ENCODE measurements at places on chromosomes 16 and 17.

DNA sequence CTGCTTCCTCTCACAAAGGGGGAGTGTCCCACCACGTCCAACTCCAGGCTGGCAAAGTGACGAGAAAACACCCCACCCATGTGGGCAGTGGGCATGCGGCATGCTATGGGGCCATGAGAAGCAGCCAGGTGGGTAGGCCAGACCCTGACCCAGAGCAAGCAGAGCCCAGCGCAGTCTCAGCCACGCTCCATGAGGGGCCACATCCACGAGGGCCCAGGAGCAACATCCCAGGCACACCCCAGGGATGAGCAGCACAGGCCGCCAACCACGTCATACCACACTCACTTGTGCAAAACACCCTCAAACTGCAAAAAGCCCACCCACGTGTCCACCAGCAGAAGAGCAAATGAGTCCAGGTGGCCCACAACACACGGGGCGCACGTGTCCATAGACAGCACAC, 117.0 kb downstream of the ZNF778 start:
- DNase-seq: no peak

DNA sequence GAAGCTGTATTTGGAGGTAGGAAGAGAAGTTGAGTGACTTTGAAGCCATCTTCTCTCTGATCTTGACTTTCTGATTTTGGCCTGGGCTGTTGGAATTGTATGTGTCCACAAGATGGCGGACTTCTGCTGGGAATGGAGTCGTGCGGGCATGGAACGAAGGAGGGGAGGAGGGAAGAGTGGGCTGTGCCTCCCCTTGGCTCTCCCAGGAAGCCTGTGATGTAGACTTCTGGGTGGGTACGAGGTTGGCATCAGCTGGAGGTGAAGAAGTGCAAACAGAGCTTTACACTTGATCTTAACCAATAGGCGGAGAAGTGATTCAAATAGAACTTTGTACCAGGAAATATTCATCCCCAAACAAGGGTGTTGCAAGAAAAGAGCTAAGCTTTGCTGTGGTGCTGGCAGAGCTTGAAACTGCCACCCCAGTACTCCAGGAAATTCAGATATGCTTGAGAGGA, 7.4 kb upstream of the TMEM220 start:
- DNase-seq: no peak

GRCh38 chr17:65229621-65229995, 92.4 kb downstream of the RGS9 start:
- no peak for DNase-seq

DNA sequence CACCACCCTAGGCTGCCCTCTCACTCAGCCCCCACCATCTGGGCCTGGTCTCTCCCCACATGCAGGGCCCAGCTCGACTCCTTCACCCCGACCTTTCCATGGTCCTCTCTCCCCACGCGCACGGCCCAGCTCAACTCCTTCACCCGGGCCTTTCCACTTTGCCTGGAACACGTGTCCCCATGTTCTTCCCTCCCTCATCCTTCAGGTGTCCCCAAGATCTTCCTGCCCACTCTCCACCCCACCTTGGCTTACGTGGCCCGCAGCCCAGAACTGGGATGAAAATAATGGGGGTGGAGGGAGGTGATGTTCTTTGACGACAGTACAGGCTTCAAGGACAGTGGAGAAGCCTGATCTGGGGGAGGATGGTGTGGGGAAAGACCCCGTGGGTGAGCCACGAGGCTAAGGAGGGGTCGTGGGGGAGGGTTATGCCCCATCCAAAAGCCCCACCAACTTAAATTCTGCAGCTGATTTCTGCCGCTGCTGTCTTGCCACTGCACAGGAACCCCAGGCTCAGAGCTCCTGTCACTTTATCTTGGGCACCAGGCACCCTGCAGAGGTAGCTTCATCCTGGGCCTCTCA, 9.9 kb upstream of the MEAK7 start:
- no peak for DNase-seq

- DNase-seq: no peak
Measured at GRCh38 chr16:89105599-89106151, 12.0 kb downstream of the ACSF3 start.

GRCh38 chr17:82887255-82888164, 47.7 kb upstream of the ZNF750 start:
- no peak for DNase-seq

- no peak for DNase-seq
Measured at GRCh38 chr17:67652433-67652832, 65.3 kb upstream of the NOL11 start.

GRCh38 chr17:60819447-60820130, 141.9 kb downstream of the BCAS3 start:
- no peak for DNase-seq

GRCh38 chr17:83076938-83077337, 2.5 kb upstream of the METRNL start:
- DNase-seq: peak; percentile 46

DNA sequence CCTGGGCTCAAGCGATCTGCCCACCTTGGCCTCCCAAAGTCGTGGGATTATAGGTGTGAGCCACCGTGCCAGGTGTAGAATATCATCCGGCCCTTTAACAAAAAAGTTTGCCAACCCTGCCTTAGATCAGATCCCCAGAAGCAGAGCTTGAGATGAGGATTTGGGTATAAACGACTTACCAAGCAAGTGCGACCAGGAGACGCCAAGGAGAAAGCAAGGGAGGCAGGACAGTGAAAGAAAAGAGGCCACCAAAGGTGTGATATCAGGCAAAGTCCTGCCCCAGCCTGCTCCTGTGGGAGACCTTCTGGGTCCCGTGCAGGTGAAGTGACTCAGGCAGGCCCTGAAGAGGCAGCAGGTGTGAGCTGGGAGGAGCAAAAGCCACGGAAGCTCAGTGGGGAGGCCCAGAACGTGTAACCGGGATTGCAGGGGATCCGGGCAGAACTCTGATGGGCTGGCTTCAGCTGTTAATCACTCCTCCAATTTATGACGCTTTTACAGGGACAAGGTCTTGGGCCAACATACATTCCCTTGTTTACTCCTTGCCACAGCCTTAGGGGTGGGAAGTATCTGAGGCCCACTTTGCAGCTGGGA, 14.1 kb upstream of the CALB2 start:
- no peak for DNase-seq

DNA sequence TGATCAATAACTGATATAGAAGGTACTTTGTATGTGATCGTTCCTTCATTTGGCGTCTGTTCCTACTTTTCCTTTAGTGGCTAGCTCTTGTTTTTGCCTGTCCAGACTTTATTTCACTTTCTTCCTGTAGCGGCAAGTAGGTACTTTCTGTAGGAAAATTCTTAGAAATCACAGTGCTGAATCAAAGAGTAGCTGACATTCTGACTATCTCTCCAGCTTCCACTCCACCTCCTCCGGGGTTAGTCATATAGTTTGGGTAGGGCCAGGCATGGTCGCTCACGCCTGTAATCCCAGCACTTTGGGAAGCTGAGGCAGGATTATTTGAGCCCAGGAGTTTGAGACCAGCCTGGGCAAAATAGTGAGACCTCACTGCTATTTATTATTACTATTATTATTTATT, 29.9 kb upstream of the PAFAH1B1 start:
- no peak for DNase-seq

DNA sequence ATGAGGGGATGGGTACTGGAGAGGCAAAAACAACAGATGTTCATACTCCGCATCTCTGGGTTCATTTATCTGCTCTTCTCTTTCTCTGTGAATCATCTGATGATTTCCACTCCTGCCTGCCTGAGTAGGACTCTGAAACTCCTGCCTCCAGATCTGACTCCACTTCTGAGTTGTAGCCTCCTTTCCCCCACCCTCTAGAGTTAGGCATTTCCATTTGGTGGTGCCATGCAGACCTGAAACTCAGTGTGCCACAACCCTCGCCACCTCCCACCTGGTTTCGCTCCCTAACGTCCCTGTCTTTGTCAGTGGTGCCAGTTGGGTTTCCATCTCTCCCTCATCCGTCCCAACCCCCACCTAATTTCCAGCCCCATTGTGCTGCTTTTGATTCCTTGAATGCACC, 126.2 kb downstream of the PRKCB start:
- DNase-seq: no peak

- DNase-seq: no peak
Measured at GRCh38 chr16:21698169-21699032, 34.6 kb downstream of the OTOA start.

GRCh38 chr16:7405166-7405565, 72.5 kb downstream of the RBFOX1 start:
- no peak for DNase-seq

DNA sequence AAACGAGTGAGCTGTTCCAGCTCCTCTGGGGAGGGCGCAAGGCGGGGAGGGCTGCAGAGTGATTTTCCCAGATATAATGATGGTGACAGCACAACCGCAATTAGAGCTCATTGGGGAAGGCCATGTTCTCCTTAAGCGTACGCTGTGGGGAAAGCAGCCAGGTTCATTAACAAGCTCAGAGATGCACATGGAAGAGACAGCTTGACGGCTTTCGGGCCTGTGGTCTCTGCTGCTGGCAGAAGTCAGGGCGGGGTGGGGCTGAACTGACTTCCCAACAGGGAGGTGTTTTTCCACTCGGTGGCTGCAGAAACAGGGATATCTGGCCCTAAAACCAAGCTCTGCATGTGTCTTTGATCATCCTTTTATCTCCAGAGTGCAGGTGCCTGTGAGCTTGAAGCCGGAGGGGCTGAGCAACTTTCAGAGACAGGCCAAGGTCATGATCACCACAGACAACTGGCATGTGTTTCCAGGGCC, 24.0 kb upstream of the CACNG1 start:
- DNase-seq: no peak

- DNase-seq: no peak
Measured at GRCh38 chr16:10906914-10907756, 30.1 kb downstream of the CIITA start.

GRCh38 chr16:31438414-31438813, 4.2 kb downstream of the ZNF843 start:
- DNase-seq: no peak

DNA sequence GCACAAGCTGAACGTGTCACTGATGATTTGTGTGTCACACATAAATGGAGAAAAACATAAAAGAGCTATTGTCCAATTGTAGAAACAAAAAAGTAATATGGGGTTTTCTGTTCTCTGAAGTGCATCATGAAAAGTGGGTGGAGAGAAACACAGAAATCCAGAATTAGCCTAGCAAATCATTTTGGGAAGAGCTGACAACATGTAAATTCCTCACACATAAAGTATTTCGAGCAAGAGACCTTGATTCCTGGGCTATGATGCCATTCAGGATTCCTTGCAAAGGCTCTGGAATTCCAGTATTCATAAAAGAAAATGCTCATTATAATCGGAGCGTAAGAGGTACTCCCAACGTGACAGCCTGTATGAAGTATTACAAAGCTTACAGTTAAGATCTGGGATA, 1.1 kb downstream of the DCUN1D3 start:
- DNase-seq: no peak

GRCh38 chr16:11632455-11632939, 35.8 kb upstream of the SNN start:
- peak; percentile 34 for DNase-seq

DNA sequence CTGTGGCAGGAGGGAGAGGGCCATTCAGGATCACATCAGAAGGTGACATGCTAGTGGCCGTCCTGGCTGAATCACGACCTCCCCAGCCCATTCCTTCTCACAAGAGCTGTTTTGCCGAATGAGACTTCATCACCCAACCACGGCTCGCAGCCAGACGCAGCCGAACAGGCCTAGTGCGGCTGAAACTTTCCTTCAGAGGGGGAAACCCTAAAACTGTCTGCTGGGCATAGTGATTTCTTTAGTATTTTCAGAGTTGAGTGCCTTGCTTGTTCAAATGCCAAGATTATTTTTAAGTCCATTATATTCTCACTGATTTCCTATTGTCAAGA, 343.7 kb downstream of the CPPED1 start:
- no peak for DNase-seq

DNA sequence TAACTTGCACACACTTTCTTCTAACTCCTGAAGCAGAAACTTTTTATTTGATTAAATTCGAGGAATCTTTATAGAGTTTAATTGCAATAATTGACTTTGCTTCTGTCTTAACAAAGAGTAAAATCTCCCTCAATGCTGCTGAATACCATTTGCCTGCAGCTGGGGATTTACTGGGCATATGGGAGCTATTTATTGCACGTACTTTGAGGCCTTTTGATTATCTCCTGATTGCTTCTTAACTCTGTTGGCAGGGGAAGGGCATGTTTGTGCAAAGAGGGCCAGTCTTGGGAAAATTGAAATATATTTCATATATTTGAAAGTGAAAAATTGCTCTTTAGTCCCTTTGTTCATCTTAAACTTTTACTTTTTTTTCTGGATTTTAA, 156.8 kb upstream of the CHMP6 start:
- DNase-seq: no peak

GRCh38 chr16:66859397-66860068, 15.3 kb downstream of the CA7 start:
- DNase-seq: no peak

DNA sequence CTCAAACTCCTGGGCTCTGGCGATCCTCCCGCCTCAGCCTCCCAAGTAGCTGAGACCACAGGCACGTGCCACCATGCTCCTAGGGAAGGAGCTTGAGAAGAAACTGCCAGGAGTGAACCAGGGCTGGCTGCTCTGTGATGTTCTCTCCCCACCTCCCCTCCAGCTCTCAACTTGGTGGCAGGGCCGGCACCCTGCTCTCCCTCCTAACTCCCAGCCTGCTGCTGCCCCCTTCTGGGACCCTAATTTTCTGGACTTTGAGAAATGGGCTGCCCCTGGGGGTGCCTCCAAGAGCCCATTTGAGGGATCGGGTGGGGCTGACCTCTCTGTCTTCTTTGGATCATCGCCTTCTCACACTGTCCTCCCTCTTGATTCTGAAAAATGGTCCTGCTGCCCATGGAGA, 14.9 kb upstream of the STAT3 start:
- DNase-seq: no peak

DNA sequence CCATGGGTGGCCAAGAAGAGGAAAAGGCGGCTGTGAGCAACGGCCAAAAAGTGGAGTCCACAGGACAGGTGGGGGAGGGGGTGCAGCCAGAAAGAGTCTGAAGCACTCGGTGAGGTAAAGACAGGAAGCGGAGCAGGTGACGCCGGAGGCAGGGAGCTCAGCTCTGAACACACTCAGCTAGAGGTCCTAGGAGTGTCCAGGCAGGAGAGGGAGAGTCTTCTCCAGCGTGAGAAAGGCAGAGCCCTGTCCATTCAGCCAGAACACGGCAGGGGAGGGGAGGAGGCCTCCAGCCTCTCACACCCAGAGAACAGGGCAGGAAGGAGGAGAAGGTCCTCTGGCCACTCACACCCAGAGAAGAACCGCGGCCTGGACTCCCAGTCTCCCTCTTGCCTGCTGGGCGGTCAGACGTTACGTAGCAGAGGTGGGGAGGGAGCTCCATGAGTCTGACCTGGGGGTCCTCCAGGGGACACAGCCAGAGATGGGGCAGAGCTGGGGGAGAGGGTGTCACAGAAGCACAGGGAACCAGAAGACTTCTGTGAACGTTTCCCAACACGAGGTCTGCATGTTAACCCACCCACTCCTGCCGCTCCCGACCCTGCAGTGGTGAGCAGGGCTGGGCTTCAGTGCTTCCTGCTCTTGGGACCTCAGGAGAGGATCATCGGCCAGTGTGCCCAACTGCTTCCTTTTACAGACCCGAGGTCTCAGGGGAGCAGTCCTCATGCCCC, 89.2 kb downstream of the ABR start:
- no peak for DNase-seq

Data from HL-60 (cell line).